Stimulated activated CD4-positive, alpha-beta T cell treated with anti-CD3 and anti-CD28 coated beads, Interleukin-1b, Interleukin-23, amount 100 ng/mL, for 4 hours (primary cell): ENCODE measurements at places on chromosomes 12 and 14.
A peak's percentile ranks its signal among the peaks of the same experiment; 100 is the strongest.

DNA sequence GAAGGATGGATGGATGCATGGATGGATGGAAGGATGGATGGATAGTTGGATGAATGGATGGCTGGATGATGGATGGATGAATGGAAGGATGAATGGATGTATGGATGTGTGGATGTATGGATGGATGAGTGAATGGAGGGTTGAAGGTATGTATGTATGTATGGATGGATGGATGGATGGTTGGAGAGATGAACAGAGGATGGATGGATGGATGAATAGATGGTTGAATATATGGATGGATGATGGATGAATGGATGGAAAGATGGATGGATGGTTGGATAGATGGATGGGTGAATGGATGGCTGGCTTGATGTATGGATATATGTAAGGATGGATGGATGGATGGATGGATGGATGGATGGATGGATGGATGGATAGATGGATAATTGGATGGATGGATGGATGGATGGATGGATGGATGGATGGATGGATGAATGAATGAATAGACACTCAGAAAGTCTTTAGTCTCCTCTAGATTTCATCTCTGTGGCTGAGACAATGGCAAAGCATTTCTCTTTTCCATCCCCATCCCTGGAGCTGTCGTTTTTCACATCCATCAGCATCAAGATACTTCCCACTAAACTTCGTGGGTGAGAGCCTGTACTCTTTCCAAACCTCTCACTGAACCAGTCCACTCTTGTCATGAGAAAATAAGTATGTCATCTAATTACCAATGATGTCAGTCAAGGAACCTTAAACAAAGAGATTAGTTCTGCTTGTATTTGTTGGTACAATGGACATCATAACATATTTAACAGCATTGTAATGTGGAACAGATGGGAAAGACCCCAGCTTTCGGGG, 74.8 kb upstream of the CLMN start:
- DNase-seq = no peak

DNA sequence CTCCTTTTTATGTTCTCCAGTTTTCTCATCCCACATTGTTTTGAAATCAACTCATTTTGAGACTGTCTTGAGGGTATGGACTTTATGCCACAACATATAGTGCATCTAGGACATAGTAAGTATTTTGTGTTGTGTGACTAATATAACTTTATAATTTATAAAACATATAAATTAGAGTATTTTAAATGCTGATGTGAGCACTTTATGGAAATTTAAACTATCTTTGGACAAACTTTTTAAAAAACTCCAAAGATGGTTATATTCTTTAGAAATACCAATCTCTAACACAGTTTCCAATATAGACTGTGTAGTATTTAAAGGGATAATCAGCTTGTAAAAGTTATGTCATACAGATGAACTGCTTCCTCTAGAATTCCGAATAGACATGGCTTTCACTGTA, 87.4 kb downstream of the LRIG3 start:
- no peak for DNase-seq

GRCh38 chr12:7498809-7499208, 4.8 kb downstream of the CD163 start:
- DNase-seq = no peak

DNA sequence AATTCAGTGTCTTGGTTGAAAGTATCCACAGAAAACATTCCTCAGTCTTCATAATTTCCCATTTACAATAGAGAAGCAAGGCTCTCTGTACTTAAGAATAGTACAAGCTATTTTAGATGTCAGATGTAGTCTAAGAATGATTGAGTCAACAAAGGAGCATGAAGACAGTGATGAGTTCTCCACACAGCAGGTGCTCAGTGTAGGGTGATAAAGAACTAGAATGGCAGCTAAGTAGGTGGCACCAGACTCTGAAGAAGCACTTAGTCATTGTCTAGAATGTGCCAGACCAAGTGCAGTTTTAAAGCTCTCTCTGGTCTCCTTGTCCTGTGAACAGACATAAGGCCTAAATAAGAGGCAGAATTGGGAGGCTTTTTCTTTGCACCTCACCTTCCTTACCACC, 504.6 kb downstream of the NRXN3 start:
- DNase-seq = no peak

- DNase-seq = no peak
These were observed 42.2 kb downstream of the PLXNC1 start for GRCh38 chr12:94190623-94191022.

- DNase-seq = no peak
These were observed 149.5 kb downstream of the PRKCH start for GRCh38 chr14:61470961-61471293.

DNA sequence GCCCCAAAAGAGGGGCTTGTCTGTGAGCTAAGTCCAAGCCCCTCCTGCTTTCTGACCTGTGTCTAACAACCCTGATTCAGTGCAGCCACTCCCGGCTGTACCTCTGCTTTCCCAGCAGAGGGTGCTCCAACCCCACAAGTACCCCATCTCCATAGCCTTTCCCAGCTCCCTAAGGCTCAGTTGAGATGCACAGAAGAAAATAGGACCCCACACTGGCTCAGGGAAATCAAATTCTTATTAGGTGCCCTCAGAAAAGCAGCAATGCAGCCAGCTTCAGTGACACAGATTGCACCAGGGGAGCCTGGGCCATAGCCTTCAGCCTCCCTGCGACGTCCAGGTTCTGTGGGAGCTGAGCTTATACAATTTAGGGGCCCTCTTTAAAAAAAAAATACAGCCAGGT, 49.9 kb downstream of the LRRC74A start:
- peak; percentile 30 for DNase-seq

DNA sequence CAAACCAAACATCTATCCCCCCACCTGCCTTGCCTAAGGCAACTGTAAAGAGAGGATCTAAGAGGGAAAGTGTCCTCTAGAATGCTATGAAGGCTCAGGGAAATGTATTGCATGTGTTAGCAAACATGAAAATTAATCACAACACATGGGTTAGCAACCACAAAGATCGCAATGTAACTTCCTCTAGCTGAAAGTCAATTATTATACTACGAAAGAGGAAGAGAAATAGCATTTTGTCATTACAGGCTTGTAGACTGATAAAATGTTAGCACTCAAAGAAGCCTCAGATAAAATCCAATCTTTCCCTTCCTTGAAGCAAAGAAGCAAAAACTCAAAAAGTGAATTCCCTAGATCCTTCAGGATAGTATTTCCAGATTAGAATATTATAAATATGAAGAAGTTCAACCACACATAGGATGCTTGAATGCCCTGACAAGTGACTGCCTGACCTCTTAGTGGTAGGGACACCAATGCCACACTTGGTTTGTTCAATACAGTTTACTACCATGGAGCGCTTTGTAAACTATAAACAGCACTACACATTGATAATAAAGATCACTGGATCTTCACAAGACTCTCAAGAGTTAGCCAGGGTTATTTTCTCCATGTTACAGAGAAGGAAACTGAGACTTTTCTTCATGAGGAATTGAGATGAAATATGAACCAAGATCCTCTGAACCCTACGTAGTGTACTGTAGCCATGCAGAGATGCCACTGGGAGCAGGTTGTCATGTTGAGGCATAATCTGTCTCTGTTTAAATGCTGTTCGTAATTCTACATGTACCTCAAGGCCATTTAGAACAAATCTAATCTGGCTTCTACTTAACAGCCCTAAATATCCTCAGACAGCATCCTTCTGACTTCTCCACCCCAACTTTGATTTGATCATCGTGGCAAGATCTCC, 100.7 kb downstream of the ITPR2 start:
- DNase-seq = no peak

- no peak for DNase-seq
These were observed 76.4 kb upstream of the CCDC60 start for GRCh38 chr12:119258149-119258548.

- no peak for DNase-seq
These were observed 47.2 kb downstream of the ATL1 start for GRCh38 chr14:50607181-50607580.

DNA sequence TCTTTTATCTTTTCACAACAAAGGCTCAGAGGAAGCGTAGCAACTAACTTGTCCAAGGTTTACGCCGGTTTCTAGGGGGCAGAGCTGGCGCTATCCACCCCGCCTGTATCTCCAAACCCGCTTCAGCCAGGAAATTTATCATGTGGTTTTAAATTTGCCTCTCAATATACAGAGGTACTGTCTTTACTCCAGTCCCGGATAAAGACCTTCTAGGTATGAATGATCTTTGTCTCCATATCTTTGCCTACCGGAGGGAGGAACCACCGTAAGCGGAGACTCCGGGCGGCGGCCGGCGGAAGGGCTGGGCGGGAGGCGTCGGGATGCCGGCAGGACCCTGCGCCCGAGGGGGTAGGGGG, 693 bp upstream of the RIMKLB start:
- DNase-seq = no peak

GRCh38 chr12:57590864-57591781, at the start of gene PIP4K2C:
TSS of gene PIP4K2C (plus strand) at chr12:57591192. CDS start at chr12:57591290, 98 bp downstream.
- peak; percentile 46 for DNase-seq

GRCh38 chr12:72433298-72433697, 161.1 kb downstream of the TRHDE start:
- DNase-seq = no peak
